ENCODE measurements at places on chromosomes 2 and 18. TPM values are rescaled to one million over a fixed set of nuclear protein-coding genes. Genes with fewer than 3 reads are reported as not detected.
A peak's percentile ranks its signal among the peaks of the same experiment; 100 is the strongest.

TMEM214 gene
- total RNA-seq = 61.2 TPM

NLRC4 gene
- total RNA-seq = 0.32 TPM

TTLL4 gene
- 12.0 TPM for total RNA-seq

DIPK1C gene
- not detected for total RNA-seq

GRCh38 chr2:227117027-227117426, 47.0 kb downstream of the COL4A4 start:
- no peak for DNase-seq

DNA sequence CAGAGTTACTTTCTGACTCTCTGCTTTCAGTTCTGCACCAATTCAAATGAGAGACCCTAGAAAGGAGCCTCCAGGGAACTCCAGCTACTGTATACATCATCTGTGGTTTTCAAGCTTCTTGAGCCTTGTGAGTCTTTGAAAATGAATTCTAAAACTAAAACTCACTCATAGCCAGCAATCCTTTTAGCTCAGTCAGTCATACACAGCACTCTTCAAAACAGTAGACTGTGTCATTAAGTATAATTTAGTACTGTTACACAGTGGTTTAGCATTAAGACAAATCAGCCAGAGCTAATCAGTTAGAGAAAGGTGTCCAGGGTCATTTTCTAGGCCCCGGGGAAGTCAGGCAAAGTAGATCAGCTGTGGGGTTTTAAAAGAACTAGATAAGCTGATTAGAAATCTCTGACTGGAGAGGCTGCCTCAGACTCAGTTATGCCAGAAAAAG, 322.1 kb upstream of the THUMPD2 start:
- no peak for DNase-seq

DNA sequence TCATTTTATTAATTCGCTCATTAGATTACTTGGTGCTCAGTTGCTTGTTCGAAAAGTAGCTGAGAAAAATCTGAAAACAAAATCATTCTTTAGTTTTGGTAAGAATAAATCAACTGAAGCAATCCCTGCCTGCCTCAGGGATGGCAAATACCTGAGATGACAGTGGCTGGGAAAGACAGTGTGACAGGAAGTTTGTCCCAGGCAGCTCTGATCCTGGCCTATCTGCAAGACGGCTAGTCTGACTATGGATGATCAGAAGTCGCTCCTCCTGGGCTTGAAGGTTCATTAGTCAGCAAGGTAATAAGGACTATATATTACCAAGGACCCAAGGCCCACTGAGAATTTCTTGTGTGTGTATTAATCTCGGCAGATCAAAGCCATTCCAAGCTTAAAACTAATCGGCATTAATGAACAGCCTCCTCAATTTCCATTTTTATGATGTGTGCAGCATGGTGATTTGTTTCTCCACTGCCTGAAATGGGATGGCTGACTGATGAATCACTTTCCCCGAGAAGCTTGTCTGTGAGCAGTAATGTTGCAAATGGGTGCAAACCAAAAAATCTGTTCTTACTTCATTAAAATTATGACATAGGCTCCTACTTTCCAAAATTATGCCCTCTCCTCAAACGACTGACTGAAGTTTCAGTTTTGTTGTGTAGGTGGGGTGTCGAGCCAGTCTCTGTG, 199.9 kb downstream of the ACTR3 start:
- DNase-seq = no peak

DNA sequence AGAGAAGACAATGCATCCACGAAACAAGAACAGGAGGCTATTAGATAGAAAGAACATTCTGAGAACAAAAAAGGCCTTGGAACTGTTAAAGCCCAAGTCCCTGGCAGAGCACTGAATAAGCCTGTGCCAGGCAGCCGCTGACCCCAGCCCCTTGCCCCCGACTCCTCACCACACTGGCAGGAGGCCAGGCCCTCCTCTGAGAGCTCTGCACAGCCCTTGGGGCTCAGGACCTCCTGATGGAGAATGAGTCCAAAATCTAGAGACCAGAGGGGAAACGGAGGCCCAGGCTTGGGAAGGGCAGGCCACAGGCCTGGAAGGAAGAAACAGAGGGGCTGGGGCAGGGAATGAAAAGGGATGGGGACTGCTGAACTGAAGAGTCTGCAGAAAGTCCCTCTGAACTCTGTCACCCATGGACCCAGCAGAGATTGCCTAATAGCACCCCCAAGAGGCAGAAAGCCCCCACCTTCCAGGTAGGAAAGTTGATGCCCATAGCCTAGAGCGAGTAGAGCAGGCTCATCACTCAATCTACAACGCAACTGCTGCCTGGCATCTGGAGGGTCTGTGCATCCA, 18.3 kb upstream of the TNS1 start:
- DNase-seq = peak; percentile 12

- no peak for DNase-seq
These were observed 156.7 kb downstream of the RNF144A start for GRCh38 chr2:7073901-7074300.

- DNase-seq = no peak
These were observed 43.3 kb upstream of the EDAR start for GRCh38 chr2:109032229-109032820.

DNA sequence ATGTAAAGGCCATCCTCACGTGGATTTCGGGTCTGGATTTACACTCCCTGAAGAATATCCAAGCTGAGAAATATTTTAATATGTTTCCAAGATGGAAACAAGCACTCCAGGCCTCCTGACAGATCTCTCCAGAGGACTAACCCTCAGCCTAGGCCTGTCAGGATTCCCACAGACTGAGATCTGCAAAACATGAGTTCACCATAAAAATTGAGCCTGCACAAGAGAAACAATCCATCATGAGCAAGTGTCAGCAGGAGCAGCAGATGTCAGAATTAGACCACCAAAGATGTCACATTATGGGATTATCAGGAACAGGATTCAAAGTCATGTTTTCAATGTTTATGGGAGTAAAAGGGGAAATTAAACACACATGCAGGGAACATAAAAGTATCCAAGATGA, 191.3 kb downstream of the TFCP2L1 start:
- DNase-seq = no peak

GRCh38 chr2:3954261-3954660, 250.9 kb downstream of the DCDC2C start:
- no peak for DNase-seq
